Activated T-cell treated with anti-CD3 and anti-CD28 coated beads, Interleukin-2, amount 50 U/mL, for 72 hours (primary cell): ENCODE measurements at places on chromosomes 5 and 9. TPM values are rescaled to one million over a fixed set of nuclear protein-coding genes. Genes with fewer than 3 reads are reported as not detected.

The PTGER4 gene
- total RNA-seq = 42.3 TPM

The FABP6 gene
- total RNA-seq = not detected

DNA sequence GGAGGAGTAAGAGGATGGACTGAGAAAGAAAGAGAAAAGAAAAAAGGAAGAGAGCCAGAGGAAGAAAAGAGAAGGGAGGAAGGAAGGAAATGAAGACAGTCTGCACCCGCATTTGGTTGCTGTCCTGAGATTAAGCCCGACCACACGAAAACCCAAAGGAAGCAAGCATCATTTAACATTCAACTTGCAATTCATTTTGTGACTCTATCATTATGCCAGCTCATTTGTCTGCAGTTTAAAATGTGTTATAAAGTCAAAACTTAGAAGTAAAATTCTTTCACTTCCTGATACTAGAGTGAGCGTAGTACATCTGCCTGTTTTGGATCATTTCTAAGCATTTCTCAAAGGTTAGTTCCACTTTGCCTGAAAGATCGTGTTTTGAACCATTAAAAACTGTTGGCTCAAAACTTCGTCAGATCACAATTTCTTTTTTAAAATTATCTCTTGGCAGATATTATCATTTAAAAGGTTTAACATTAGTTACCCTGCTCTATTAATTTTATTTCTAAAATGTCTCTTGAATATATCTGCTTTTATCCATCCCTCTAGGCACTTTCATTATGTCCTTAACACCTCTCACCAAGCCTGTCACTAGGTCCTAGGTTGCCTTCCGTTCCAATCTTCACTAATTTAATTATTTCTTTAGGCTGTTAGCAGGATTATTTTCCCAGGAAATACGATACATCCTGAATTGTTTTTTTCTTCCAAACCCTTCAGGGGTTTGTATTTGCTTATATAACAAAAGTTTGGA is 240.9 kb downstream of the TLE4 start:
- peaks cover 16% of the 10 kb centered on the region for H3K27me3 ChIP-seq
- no peaks in the 10 kb centered on the region for H3K36me3 ChIP-seq
- peak overlapping the region; percentile 90 for H3K4me3 ChIP-seq
- peak overlapping the region; percentile 96 for H3K27ac ChIP-seq

The SYNPO gene
- 0.30 TPM for total RNA-seq

The PCDHA13 gene
- not detected for total RNA-seq

The PTPRD gene
- total RNA-seq = not detected

- H3K36me3 ChIP-seq = no peaks in the 10 kb centered on the region
- DNase-seq = no peak
- H3K4me3 ChIP-seq = no peak overlapping the region
- H3K27ac ChIP-seq = no peak overlapping the region
Observed at GRCh38 chr5:168881427-168882149, 302.4 kb upstream of the PANK3 start.

- H3K27ac ChIP-seq = peak overlapping the region; percentile 6
- peak overlapping the region; percentile 94 for H3K4me3 ChIP-seq
- no peaks in the 10 kb centered on the region for H3K36me3 ChIP-seq
- peaks cover 51% of the 10 kb centered on the region for H3K4me1 ChIP-seq
Observed at GRCh38 chr9:36136894-36137391, 410 bp downstream of the GLIPR2 start.

GRCh38 chr5:125367702-125368101 is 621.3 kb upstream of the ZNF608 start:
- no peak for DNase-seq
- no peak overlapping the region for H3K27ac ChIP-seq
- no peaks in the 10 kb centered on the region for H3K4me1 ChIP-seq
- H3K27me3 ChIP-seq = no peaks in the 10 kb centered on the region

DNA sequence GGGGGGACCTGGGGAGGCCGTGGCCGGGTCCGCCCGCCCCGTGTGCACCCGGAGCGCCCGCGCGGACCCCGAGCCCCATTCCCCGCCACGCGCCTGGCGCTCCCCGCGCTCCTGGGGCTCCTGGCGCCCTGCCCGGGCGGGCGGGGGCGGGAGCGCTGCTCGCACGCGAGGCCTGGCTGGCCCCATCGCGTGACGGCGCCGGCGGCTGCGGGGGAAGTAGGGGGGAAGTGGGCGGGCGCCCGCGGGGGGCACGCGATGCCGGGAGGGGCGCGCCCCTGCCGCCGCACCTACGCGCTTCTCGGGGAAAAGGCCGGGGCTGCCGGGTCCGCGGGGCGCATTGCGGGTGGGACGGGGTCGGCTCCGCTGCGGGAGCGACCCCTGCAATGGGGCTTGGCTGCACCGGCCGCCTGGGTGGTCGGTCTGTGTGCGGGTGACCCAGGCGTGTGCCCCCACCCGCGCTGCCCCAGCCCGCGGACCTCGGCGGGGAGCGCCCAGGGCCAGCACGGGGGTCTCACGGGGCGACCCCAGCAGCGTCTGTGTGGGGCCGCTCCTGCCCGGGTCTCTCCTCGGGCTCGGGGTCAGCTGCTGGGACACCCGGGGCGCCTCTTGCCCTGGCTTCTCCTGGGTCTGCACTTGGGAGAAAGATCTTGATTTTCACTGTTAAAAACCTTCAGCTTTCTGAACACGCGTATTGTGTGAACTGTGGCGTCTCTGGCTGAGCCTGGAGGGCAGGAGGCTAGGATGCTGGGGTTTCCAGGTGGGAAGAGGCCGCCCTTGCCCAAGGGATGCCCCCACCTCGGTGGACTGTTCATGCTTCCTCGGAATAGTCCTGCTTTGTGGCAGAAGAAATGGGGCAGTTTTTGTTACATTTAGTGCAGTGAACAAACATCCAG is 52.4 kb downstream of the AHRR start:
- peaks cover 86% of the 10 kb centered on the region for H3K4me1 ChIP-seq
- H3K36me3 ChIP-seq = peaks cover 4% of the 10 kb centered on the region
- H3K27ac ChIP-seq = peak overlapping the region; percentile 88
- H3K4me3 ChIP-seq = peak overlapping the region; percentile 76
- no peaks in the 10 kb centered on the region for H3K27me3 ChIP-seq

The SOHLH1 gene
- not detected for total RNA-seq

DNA sequence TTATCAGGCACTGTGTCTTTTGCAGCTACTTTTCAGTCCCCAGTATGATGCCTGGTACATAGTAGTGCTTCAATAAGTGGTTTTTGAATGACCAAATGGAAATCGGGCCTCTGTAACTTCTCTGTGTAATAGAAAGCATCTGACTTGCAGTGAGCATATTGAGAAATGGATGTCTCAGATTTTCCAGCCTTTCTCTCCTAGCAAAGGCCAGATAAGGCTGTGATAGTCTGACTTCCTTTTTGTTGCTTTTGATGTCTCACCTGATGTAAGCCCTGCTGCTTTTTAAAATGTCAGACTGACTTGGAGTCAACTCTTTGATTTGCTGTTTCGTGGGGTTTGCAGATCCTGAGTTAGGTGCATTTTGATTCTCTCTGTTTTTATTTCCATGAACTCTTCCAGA is 590.0 kb upstream of the ZNF608 start:
- H3K4me3 ChIP-seq = no peak overlapping the region
- DNase-seq = no peak
- no peaks in the 10 kb centered on the region for H3K36me3 ChIP-seq
- no peak overlapping the region for H3K27ac ChIP-seq
- no peaks in the 10 kb centered on the region for H3K4me1 ChIP-seq
- no peaks in the 10 kb centered on the region for H3K27me3 ChIP-seq

DNA sequence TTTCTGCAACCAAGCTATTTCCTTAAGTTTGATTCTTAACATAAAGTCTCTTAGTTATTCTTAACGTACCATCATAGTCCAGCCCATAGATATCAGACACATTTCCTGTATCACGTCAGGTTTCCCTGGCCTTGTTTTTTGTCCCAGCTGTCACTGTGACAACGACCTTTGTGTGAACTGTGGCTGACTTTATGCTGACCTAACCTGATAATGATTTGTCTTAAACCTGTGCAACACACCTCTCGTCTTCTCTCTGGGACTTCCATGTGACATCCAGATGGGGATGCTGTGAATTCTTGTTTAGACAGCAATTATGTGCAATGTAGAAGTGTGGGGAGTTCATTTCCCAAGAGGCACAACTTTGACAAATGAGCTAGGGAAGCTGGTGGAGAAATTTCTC is 662.8 kb downstream of the PTPRD start:
- DNase-seq = no peak
- no peaks in the 10 kb centered on the region for H3K27me3 ChIP-seq
- H3K4me1 ChIP-seq = no peaks in the 10 kb centered on the region

- peaks cover 16% of the 10 kb centered on the region for H3K27me3 ChIP-seq
- H3K4me3 ChIP-seq = no peak overlapping the region
- no peaks in the 10 kb centered on the region for H3K4me1 ChIP-seq
- no peak for DNase-seq
Observed at GRCh38 chr5:135615581-135616260, 36.9 kb upstream of the CXCL14 start.

GRCh38 chr9:16316911-16317817 is 553.3 kb downstream of the BNC2 start:
- H3K27ac ChIP-seq = no peak overlapping the region
- H3K36me3 ChIP-seq = no peaks in the 10 kb centered on the region
- H3K4me3 ChIP-seq = no peak overlapping the region
- H3K27me3 ChIP-seq = no peaks in the 10 kb centered on the region

The CCNI2 gene
- 4.6 TPM for total RNA-seq

- H3K27ac ChIP-seq = no peak overlapping the region
- peaks cover 26% of the 10 kb centered on the region for H3K4me1 ChIP-seq
- peaks cover 43% of the 10 kb centered on the region for H3K27me3 ChIP-seq
- DNase-seq = no peak
Observed at GRCh38 chr5:66538531-66538930, 57.7 kb upstream of the MAST4 start.

DNA sequence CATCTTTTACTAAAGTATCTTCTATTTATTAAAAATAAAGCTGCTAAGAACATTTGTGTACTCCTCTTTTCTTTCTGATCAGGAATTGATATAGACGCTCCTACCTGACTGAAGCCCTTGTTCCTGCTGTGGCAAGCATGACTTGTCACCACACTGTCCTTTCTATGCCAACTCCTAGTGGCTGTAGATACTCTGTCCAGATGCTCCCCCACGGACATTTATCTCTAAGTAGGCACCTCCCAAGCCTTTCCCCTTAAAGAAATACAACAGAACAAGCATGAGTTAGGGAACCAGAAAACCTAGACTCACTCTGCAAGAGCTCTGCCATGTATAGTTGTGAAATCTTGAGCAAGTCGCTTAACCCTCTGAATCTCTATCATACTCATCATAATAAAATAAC is 53.2 kb downstream of the FAM114A2 start:
- H3K4me3 ChIP-seq = no peak overlapping the region
- H3K27ac ChIP-seq = no peak overlapping the region
- DNase-seq = no peak
- no peaks in the 10 kb centered on the region for H3K27me3 ChIP-seq

The PCDHA1 gene
- not detected for total RNA-seq

The FBP2 gene
- total RNA-seq = not detected

The GPRIN1 gene
- total RNA-seq = 2.0 TPM

DNA sequence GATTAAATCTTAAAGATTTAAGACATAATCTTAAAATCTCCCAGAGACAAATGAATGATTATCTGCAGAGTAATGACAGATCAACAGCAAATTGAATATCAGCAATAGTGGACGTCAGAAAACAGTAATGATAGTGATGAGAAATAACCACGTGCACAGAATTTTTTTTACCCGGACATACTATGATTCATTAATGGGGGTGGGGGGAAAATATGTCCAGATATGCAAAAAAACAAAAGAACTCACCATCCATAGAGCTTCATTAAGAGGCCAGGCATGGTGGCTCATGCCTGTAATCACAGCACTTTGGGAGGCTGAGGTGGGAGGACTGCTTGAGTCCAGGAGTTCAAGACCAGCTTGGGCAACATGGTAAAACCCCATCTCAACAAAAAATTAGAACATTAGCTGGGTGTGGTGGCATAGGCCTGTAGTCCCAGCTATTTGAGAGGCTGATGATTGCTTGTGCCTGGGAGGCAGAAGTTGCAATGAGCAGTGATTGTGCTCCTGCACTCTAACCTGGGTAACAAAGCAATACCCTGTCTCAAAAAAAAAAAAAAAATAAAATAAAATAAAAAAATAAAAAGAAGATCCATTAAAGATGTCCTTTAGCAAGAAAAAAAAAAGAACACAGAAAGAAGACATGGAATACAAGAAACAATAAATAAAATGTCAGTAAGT is 30.9 kb upstream of the SHOC1 start:
- H3K36me3 ChIP-seq = no peaks in the 10 kb centered on the region
- H3K27me3 ChIP-seq = no peaks in the 10 kb centered on the region
- H3K4me1 ChIP-seq = no peaks in the 10 kb centered on the region
- no peak overlapping the region for H3K27ac ChIP-seq

- H3K4me1 ChIP-seq = peaks cover 39% of the 10 kb centered on the region
- no peak overlapping the region for H3K4me3 ChIP-seq
- DNase-seq = no peak
- peak overlapping the region; percentile 62 for H3K27ac ChIP-seq
- H3K27me3 ChIP-seq = no peaks in the 10 kb centered on the region
Observed at GRCh38 chr5:169828385-169828784, 151.9 kb downstream of the INSYN2B start.

DNA sequence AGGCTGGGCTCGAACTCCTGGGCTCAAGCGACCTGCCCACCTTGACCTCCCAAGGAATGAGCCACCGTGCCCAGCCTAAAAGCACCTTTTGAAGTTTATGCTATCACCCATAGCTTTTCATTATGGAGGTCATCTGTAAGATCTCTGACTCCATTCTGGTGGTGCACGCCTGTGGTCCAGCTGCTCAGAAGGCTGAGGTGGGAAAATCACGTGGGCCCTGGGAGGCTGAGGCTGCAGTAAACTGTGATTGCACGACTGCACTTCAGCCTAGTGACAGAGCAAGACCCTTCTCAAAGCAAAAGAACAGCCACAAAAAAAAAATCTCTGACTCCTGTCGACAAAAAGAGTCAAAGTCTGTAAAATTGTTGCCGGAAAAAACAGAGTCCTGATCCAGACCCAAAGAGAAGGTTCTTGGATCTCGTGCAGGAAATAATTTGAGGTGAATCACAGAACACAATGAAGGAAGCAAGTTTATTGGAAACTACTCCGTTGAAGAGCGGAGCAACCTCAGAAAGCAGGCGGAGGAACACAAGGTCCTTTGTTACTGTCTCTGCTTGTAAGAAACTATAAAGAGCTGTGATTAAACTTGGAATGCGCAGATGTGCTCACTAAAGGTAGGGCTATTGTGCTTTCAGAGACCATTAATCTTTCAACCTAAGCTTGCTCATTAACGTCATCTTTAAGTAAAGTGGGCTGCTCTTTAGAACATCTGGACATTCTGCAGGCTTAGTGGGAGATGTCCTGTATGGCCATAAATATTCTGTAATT is 2.0 kb upstream of the HAUS6 start:
- DNase-seq = no peak
- H3K4me3 ChIP-seq = no peak overlapping the region
- H3K36me3 ChIP-seq = peaks cover 3% of the 10 kb centered on the region
- no peaks in the 10 kb centered on the region for H3K27me3 ChIP-seq

- H3K4me1 ChIP-seq = no peaks in the 10 kb centered on the region
- DNase-seq = no peak
- no peaks in the 10 kb centered on the region for H3K27me3 ChIP-seq
- no peak overlapping the region for H3K27ac ChIP-seq
- no peak overlapping the region for H3K4me3 ChIP-seq
Observed at GRCh38 chr9:19699756-19700155, 89.1 kb downstream of the SLC24A2 start.

GRCh38 chr5:42912184-42912798 is 100.6 kb upstream of the SELENOP start:
- H3K27ac ChIP-seq = no peak overlapping the region
- peaks cover 14% of the 10 kb centered on the region for H3K4me1 ChIP-seq
- no peak overlapping the region for H3K4me3 ChIP-seq
- H3K27me3 ChIP-seq = no peaks in the 10 kb centered on the region
- no peaks in the 10 kb centered on the region for H3K36me3 ChIP-seq
- DNase-seq = peak; percentile 40

The UBLCP1 gene
- 40.2 TPM for total RNA-seq
